ENCODE measurements at places on chromosomes 11 and 22. TPM values are rescaled to one million over a fixed set of nuclear protein-coding genes. Genes with fewer than 3 reads are reported as not detected.

ZBTB44 gene
- polyA plus RNA-seq: 45.0 TPM

GRCh38 chr22:26828311-26828710, 170.9 kb downstream of the MIAT start:
- no peak for DNase-seq

GRCh38 chr22:33105501-33105911, 47.3 kb upstream of the SYN3 start:
- DNase-seq: no peak

DNA sequence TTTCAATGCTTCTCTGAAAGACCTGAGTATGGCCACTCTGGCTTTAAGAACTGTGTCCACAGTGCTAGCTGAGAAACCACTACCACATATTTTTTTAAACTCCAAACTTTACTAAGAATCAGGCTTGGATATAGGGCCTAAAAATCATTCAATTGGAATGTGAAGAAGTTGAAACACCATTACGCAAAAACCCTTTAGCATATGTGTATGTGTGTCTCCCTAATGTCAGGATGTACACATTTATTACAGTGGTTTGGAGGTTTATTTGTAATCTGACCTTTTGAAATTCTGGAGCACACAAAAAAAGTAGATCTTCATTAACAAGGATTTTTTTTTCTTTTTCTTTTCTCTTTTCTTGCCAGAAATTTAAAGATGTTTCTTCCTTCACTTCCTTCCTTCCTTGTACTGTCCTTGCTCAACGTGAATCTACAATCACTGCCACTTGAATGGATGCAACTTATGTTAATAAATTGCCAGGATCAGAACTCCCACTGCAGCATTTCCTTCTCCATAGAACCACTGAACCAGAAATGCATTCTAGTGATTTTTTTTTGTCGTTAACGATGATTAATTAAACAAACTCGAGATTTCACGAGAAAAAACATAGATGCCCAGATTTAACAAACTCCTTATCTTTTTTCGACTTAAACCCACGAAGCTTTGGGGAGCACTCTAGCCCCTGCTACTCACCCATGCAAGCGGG, 3.1 kb upstream of the ADM start:
- no peak for DNase-seq

MS4A15 gene
- not detected for polyA plus RNA-seq

PRR33 gene
- polyA plus RNA-seq: 0.47 TPM

ABCC8 gene
- polyA plus RNA-seq: 5.2 TPM

DNA sequence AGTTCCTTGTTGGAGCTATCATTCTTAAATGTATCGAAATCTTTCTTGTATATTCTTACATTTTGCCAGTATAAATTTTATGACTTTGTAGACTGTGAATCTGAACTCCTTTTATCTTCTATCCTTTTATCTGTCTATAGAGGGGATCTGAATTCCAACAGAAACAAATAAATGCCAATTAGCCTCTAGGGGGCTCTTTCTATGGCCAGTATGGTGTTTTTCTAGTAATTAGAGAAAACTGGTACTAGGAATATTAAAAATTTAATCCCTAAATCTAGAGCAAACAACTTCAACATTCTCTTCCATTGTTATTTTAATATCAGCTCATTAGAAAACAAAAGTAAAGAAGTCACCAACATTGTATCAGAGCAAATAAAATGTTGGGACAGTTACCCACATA, 21.5 kb upstream of the CAT start:
- no peak for DNase-seq

TPH1 gene
- 1.3 TPM for polyA plus RNA-seq

- DNase-seq: no peak
Observed at GRCh38 chr22:32617271-32617670, 142.7 kb downstream of the FBXO7 start.

PATE4 gene
- polyA plus RNA-seq: not detected

All from right lung (tissue), 10 donors.